ENCODE measurements at places on chromosomes 6 and 20.

DNA sequence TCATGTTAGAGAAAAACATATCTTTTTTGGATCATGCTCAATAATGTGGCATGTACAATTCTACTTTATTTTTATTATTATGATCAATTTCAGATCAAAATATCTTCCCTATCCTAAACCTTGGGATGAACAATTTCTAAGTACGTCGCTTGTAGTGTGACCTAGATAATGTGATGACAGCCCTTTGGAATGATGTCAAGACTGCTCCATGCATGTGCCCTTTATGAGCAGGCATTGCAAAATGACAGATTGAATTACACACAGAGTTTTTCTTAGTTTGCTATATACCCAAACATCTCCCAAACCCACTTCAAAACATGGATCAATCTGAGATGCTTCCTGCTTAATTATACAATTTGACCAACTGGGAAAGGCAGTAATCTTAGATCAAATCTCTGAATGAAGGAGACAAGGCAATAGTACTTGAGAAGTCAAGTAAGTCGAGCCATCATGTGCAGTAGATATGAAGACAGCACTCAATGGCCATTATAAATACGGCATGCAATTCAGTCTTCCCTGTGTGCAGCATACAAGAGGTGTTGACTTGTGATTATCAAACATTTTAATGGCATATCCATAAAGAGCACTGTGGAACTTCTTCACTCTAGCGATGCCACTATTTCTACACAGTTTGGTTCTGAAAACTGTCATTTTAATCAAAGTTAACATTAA, 294.8 kb downstream of the RNF144B start:
- no peak for DNase-seq

- DNase-seq: peak; percentile 29
These were observed 15.1 kb downstream of the TBC1D32 start for GRCh38 chr6:121319112-121319553.

DNA sequence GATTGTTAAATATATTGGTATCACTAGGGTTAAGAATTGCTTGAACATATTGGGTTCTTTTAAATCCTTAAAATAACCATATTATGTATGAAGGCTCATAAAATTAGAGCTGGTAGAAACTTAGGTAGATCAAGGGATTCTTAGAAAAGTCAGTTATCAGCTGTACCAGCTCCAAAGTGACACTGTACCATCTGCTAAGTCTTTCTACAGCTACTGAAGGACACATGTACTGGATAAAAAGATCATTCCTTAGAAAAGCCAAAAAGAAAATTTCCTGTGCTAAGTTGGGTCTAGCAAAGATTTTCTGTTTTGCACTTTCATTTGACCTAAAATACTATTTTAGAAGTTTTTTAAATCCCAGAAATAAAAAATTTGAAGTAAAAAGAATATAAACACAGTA, 130.4 kb downstream of the CD164 start:
- DNase-seq: no peak

- no peak for DNase-seq
These were observed 91.7 kb downstream of the CD24 start for GRCh38 chr6:106882601-106883518.

DNA sequence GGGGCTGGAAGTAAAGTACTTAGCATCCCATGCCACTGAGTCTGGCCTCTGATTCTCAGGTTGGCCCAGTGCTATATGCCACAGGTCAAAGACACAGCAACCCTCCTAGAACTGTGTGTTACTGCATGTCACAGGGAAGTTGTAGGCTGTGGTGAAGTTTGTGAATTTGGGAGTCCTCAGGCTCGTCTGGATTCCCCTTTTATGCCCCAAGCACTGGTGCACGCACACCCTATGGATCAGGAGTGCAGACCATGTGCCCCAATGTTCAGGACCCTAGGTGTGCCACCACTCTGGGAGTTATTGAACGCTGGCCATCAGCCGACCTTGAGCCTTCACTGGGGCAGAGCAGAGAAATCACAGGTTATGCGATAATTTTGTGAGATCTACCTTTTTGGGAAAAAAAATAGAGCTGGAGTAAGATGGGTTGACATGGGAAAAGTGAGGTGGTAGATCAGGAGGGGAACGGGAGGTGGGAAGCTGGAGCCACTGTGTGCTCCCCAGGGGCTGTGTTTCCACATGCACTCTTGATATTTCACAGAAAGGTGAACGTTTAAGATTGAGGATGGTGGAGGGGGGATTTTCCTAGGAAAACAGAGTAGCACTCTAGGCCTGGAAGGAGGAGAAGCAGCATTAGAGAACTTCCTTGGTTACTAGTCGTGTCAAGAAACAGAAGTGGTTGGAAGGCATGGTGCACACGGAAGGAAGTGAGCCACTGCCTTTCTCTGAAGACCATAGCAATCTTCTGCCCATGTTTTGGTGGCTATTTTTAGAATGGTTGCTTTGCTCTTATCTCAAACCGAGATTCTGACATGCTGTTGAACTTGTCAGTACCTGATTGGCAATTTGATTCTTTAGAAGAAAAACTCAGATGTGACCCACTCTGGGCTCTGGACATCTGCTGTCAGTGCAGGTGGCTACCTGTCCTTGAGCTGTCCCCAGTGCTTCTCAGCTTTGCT, 44.1 kb downstream of the DUSP22 start:
- no peak for DNase-seq

DNA sequence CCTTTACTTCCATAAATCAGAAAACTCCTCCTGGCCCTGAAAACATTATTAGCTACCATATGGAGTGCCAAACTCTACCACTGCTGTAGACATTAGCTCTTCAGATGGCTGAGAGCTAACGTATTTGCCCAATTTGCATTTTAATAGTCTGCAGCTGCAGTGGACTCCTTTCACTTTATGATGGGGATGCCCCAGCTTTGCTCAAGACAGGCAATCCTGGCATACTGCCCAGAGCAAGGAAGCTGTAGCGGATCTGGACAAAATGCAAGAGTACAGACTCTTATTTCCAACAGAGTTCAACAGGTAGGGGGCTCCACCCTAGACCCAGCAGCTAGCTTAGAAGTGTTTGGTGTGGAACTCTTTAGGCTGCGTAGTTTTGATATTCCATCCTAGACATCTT, 246.7 kb downstream of the FOXC1 start:
- DNase-seq: no peak

DNA sequence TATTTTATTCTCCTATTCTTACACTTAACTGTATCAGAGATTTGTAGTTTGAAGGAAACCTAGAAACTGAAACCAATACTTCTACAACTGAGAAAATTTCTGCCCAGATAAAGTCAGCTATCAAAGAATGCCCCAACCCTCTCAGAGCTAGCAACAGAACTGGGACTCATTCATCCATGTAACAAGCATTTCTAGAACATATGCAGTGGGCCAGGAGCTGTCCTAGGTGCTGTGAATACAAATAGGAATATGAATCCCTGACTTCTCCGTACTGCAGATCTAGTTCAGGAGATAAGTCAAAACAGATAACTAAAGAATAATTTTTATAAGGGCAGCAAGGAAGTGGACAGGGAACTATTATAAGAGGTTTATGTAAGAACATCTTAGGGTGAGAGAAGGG, 654.1 kb upstream of the NOX3 start:
- no peak for DNase-seq

- DNase-seq: peak; percentile 94
These were observed 10.8 kb upstream of the WTAP start for GRCh38 chr6:159716247-159717096.

GRCh38 chr20:4299773-4300172, 284.4 kb upstream of the RNF24 start:
- DNase-seq: peak; percentile 71

- DNase-seq: no peak
These were observed 18.0 kb downstream of the PRPH2 start for GRCh38 chr6:42704251-42704936.

Measured in AG08395 (cell line).